ENCODE measurements at places on chromosomes 5 and 9. TPM values are rescaled to one million over a fixed set of nuclear protein-coding genes. Genes with fewer than 3 reads are reported as not detected.

GRCh38 chr5:132012371-132013005 lies 1.0 kb upstream of the ACSL6 start:
- H3K4me3 ChIP-seq: no peak overlapping the region
- H3K27ac ChIP-seq: no peak overlapping the region
- no peaks in the 10 kb centered on the region for H3K36me3 ChIP-seq
- peak; percentile 69 for DNase-seq
- no peaks in the 10 kb centered on the region for H3K27me3 ChIP-seq

DNA sequence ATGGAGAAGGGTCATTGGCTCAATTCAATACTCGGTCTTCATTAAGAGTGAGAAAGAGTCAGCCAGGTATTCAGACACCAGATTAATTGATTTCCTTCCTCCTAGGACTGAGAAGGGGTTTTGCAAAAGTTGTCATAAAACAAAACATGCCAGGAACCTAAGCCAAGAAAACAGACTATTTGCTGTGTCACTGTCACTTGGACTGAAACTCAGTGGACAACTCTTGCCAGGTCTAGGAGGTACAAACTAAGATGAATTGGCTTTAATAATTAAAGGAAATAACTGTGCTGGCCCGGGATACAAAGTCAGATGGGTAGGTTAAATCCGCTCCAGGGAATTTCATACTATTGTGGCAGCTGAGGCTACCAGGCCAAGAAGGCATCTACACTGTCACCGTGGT lies 71.1 kb upstream of the TBC1D9B start:
- no peak overlapping the region for H3K27ac ChIP-seq
- H3K27me3 ChIP-seq: no peaks in the 10 kb centered on the region
- no peak overlapping the region for H3K4me3 ChIP-seq
- no peaks in the 10 kb centered on the region for H3K36me3 ChIP-seq
- no peaks in the 10 kb centered on the region for H3K4me1 ChIP-seq

GRCh38 chr9:88342246-88342645 lies 46.0 kb upstream of the SPIN1 start:
- H3K27me3 ChIP-seq: no peaks in the 10 kb centered on the region
- DNase-seq: no peak
- H3K27ac ChIP-seq: no peak overlapping the region
- H3K36me3 ChIP-seq: no peaks in the 10 kb centered on the region
- H3K4me3 ChIP-seq: no peak overlapping the region
- no peaks in the 10 kb centered on the region for H3K4me1 ChIP-seq

GRCh38 chr9:21267485-21268346 lies 27.9 kb upstream of the IFNA14 start:
- no peak overlapping the region for H3K27ac ChIP-seq
- H3K4me1 ChIP-seq: no peaks in the 10 kb centered on the region
- H3K27me3 ChIP-seq: no peaks in the 10 kb centered on the region
- no peak overlapping the region for H3K4me3 ChIP-seq
- DNase-seq: no peak

GRCh38 chr5:52844885-52845284 lies 57.2 kb downstream of the ITGA1 start:
- DNase-seq: no peak
- H3K27ac ChIP-seq: no peak overlapping the region
- H3K36me3 ChIP-seq: no peaks in the 10 kb centered on the region
- H3K4me3 ChIP-seq: no peak overlapping the region
- no peaks in the 10 kb centered on the region for H3K27me3 ChIP-seq
- H3K4me1 ChIP-seq: peaks cover 7% of the 10 kb centered on the region

DNA sequence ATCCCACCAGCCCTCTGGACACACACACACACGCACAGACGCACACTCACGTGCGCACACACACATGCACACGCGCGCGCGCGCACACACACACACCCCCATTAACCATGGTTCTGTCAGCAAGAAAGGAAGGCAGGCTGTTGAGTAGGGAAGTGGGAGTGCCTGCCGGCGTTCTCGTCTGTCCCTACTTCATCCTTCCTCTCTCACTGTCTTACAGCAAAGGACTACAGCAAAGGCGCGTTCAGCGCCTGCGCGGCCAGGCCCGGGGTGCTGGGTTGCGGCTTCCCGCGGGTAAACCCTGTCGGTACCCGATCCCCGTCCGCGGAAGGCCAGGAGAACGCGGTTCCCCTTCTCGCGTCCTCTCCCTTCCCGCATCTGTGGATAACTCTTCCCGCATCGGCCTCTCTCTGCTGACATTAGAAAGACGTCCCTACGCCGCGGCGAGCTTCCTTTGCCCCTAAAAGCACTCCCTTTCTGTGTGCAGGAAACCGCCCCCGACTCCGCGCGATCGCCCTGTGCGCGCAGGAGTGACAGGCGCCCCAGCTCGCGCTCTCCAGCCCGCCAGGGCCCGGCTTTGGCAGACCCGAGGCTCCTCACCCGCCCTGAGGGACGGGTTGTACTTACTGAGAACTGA lies 219.2 kb downstream of the AGTPBP1 start:
- H3K27ac ChIP-seq: peak overlapping the region; percentile 66
- H3K4me1 ChIP-seq: peaks cover 10% of the 10 kb centered on the region
- no peaks in the 10 kb centered on the region for H3K36me3 ChIP-seq
- DNase-seq: peak; percentile 45
- H3K27me3 ChIP-seq: no peaks in the 10 kb centered on the region

DNA sequence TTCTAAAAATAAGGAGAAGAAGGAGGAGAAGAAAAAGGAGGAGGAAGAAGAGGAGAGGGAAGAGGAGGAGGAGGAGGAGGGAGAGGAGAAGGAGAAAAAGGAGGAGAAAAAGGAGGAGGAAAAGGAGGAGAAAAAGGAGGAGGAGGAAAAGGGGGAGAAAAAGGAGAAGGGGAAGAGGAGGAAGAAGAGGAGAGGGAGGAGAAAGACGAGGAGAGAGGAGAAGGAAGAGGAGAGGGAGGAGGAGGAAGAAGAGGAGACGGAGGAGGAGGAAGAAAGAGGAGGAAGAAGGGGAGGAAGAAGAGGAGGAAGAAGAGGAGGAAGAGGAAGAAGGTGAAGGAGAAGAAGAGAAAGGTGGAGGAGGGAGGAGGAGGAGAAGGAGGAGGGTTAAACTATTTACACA lies 210.2 kb upstream of the TRPM3 start:
- no peaks in the 10 kb centered on the region for H3K27me3 ChIP-seq
- H3K4me3 ChIP-seq: no peak overlapping the region
- H3K27ac ChIP-seq: no peak overlapping the region
- H3K4me1 ChIP-seq: no peaks in the 10 kb centered on the region
- DNase-seq: no peak

GRCh38 chr9:126721564-126721981 lies 83.3 kb upstream of the ZBTB43 start:
- H3K36me3 ChIP-seq: no peaks in the 10 kb centered on the region
- no peak for DNase-seq
- peaks cover 4% of the 10 kb centered on the region for H3K4me1 ChIP-seq
- peaks cover 46% of the 10 kb centered on the region for H3K27me3 ChIP-seq
- H3K27ac ChIP-seq: no peak overlapping the region

- H3K36me3 ChIP-seq: peaks cover 9% of the 10 kb centered on the region
- no peak overlapping the region for H3K4me3 ChIP-seq
- H3K27me3 ChIP-seq: no peaks in the 10 kb centered on the region
- peak overlapping the region; percentile 86 for H3K27ac ChIP-seq
- peaks cover 75% of the 10 kb centered on the region for H3K4me1 ChIP-seq
These were observed 123.5 kb downstream of the TRIO start for GRCh38 chr5:14266686-14267085.

DNA sequence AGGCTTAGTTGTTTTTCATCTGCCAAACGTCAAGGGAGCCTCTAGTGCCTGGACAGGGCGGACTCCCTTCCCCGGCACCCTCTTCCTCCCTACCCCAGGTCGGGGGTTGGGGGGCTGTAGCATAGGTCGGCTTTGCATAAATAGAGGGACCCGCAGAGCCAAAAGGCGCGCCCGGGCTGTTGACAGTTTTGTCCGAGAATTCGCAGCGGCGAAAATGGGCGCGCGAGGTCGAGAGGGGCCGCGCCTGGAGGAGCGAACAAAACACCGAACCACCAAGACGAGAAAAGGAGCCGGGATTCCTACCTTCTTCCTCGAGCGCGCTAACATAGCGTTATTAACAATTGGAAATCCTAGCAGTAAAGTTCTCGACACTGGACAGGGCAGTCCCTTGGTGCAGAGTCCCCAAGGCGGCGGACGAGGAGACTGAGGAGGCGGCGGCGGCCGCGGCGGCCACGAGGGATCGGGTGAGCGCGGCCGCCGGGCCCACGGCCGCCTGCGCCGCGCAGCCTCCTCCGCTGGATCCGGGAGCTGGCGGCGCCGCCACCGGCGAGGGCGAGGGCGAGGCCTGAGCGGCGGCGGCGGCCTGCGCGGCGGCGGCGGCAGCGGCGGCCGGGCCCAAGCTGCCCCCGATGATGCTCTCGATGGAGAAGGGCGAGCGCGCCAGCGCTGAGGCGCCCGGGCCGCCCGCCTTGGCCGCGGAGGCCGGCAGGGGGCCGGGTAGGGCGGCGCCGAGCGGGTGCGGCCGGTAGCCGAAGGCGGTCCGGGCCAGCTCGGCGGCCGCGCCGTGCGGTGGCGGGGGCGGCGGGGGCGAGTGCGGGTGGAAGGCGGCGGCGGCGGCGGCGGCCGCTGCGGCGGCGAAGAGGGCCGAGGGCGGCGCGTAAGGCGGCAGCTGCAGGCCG lies 1.7 kb downstream of the FOXD1 start:
- peaks cover 93% of the 10 kb centered on the region for H3K27me3 ChIP-seq
- no peaks in the 10 kb centered on the region for H3K36me3 ChIP-seq
- H3K27ac ChIP-seq: no peak overlapping the region
- DNase-seq: peak; percentile 22

DNA sequence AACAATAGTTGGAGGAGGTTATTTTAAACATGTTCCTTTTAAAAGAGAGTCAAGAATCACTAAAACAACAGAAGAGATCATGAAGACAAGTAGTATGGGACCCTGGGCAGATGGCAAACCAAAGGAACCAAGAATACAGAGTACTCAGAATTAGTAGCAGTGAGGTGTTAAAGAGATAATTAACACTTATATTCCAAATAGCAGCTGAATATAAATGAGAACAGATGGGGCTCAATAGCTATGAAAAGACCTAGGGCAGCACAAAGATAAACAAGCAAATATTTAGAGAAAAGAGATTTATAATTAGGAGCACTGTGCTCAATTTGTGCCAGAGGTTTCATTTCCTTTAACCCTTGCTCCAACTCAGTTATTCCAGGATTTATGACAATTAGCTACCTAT lies 159.1 kb downstream of the FAM114A2 start:
- H3K27me3 ChIP-seq: no peaks in the 10 kb centered on the region
- no peaks in the 10 kb centered on the region for H3K4me1 ChIP-seq
- no peak for DNase-seq
- no peaks in the 10 kb centered on the region for H3K36me3 ChIP-seq
- no peak overlapping the region for H3K27ac ChIP-seq

- no peak for DNase-seq
- peaks cover 13% of the 10 kb centered on the region for H3K4me1 ChIP-seq
- no peaks in the 10 kb centered on the region for H3K27me3 ChIP-seq
- no peaks in the 10 kb centered on the region for H3K36me3 ChIP-seq
- no peak overlapping the region for H3K27ac ChIP-seq
- no peak overlapping the region for H3K4me3 ChIP-seq
These were observed 48.6 kb downstream of the RGS3 start for GRCh38 chr9:113511856-113512761.

GRCh38 chr5:32790411-32790951 lies 79.4 kb downstream of the NPR3 start:
- no peak overlapping the region for H3K27ac ChIP-seq
- no peak overlapping the region for H3K4me3 ChIP-seq
- H3K36me3 ChIP-seq: no peaks in the 10 kb centered on the region
- H3K4me1 ChIP-seq: no peaks in the 10 kb centered on the region

DNA sequence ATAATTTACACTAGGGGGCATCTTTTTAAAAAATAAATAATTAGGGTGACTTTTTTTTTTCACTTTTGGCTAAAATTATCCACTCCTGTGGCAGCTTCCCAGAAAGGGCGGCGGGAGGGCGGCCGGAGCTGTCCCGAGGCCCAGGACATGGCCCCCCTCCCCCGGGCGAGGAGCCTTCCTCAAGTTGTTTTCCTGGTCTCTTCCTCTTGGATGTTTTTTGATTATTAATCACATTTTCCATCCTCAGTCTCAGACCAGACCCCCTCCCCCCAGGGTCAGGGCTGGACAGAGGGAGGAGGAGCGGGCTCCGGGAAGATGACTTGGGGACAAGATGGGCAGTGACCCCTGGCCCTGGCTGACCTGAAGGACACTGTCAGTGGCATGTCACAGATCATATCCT lies 4.7 kb upstream of the CNTFR start:
- H3K4me3 ChIP-seq: no peak overlapping the region
- H3K27me3 ChIP-seq: no peaks in the 10 kb centered on the region
- H3K36me3 ChIP-seq: no peaks in the 10 kb centered on the region
- peaks cover 62% of the 10 kb centered on the region for H3K4me1 ChIP-seq
- H3K27ac ChIP-seq: peak overlapping the region; percentile 47

GRCh38 chr5:1011741-1012312 lies 3.2 kb downstream of the NKD2 start:
- no peaks in the 10 kb centered on the region for H3K4me1 ChIP-seq
- H3K36me3 ChIP-seq: no peaks in the 10 kb centered on the region
- H3K27me3 ChIP-seq: no peaks in the 10 kb centered on the region
- H3K4me3 ChIP-seq: no peak overlapping the region
- peak; percentile 47 for DNase-seq

GRCh38 chr5:67021962-67022361 lies 174.6 kb downstream of the CD180 start:
- no peaks in the 10 kb centered on the region for H3K36me3 ChIP-seq
- no peak for DNase-seq
- peaks cover 42% of the 10 kb centered on the region for H3K4me1 ChIP-seq
- H3K27ac ChIP-seq: no peak overlapping the region
- H3K27me3 ChIP-seq: no peaks in the 10 kb centered on the region
- no peak overlapping the region for H3K4me3 ChIP-seq

GRCh38 chr9:137304383-137305059 lies 2.5 kb upstream of the NRARP start:
- H3K27ac ChIP-seq: peak overlapping the region; percentile 71
- peak overlapping the region; percentile 46 for H3K4me3 ChIP-seq
- peaks cover 52% of the 10 kb centered on the region for H3K27me3 ChIP-seq
- peaks cover 33% of the 10 kb centered on the region for H3K4me1 ChIP-seq
- DNase-seq: peak; percentile 51
- no peaks in the 10 kb centered on the region for H3K36me3 ChIP-seq

The PSD2 gene
- total RNA-seq: not detected

The GRXCR2 gene
- total RNA-seq: not detected

The CRHBP gene
- 0.51 TPM for total RNA-seq

The ACTBL2 gene
- not detected for total RNA-seq

The PLAC8L1 gene
- total RNA-seq: not detected

The IRX4 gene
- not detected for total RNA-seq

The SQSTM1 gene
- total RNA-seq: 1,199 TPM

The GLDC gene
- 0.49 TPM for total RNA-seq

The IL12B gene
- not detected for total RNA-seq

The SLC34A1 gene
- total RNA-seq: not detected

The SOHLH1 gene
- total RNA-seq: not detected
